ENCODE measurements at places on chromosomes 3 and 15.
A peak's percentile ranks its signal among the peaks of the same experiment; 100 is the strongest.

DNA sequence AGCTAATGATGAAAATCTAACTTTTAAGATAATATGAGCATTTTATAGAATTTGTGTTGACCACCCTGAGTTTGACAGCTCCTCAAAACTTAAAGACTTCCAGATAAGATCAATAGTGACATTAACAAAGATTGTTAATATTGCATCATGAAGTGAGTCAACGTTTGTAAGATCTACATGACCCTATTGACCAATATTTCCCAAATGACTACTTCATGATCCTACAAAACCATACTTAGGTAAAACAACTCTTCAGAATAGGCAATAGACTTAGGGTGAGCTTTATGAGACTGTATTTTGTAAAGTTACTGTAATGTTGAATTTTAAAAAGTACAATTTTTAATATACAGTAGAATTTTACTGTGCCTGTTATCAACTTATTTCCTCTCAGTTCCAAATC, 422.7 kb upstream of the ALCAM start:
- no peak for DNase-seq

GRCh38 chr3:118369892-118370491, 664.7 kb downstream of the IGSF11 start:
- no peak for DNase-seq

GRCh38 chr15:69082554-69082953, 68.1 kb downstream of the NOX5 start:
- no peak for DNase-seq

- no peak for DNase-seq
Observed at GRCh38 chr15:34759347-34759746, 4.5 kb upstream of the GJD2 start.

DNA sequence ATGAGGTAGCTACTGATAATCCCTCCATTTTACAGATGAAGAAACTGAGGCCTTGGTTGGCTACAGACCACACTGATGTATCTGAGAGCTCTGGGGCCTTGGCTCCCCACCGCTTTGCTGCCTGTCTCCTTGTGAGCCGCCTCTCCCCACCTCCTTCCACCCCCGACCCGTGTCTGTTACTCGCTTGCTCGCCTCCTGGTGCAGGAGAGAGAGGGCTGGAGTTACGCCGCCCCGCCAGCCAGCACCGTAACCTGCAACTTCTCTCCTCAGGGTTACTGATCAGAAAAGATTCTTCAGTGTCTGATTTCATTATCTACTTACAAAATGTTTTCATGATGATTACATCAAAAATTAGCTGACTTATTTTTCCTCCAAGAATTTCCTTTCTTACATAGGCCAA, 34.1 kb downstream of the TM2D3 start:
- DNase-seq, result no peak

- DNase-seq, result no peak
Observed at GRCh38 chr3:67983166-67983565, 328.8 kb upstream of the SUCLG2 start.

GRCh38 chr15:98983334-98983733, 24.3 kb downstream of the PGPEP1L start:
- no peak for DNase-seq

GRCh38 chr3:14297784-14298236, 104.6 kb upstream of the SLC6A6 start:
- DNase-seq, result no peak

DNA sequence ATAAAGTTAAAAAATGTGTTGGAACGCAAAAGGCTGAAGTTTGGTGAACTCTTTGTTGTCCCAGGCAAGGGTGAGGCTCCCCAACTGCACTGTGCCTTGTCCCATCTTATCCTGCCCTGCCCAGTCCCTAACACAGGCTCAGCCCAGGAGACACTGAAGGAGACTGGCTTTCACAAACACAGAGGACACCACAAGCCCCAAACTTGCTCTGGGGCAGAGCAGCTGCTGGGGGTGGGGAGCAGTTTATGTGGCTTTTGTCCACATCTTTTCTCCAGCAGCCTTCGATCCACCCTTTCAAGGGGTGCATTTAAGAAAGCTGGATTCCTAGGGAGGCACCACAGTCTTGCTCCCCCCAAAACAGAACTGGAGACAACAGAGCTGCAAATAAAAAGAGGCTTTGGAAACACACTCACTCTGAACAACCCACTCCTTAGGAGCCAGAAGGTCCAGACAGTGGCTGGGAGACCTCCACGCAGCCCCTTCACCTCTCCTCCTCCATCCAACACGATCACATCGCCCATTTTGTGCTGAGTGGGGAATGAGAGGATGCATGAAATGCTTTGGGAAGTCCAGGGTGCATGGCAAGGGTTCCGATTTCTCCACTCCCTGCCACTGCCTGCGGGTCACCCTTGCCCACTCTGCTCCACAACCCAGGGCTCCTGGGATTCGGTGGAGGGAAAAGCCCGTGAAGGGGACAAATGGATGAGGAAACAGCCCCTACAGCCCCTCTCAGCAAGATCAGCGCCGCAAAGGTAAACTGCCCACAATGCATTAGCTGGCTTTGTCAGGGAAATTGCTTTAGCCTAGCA, 260.5 kb upstream of the TLE3 start:
- no peak for DNase-seq

DNA sequence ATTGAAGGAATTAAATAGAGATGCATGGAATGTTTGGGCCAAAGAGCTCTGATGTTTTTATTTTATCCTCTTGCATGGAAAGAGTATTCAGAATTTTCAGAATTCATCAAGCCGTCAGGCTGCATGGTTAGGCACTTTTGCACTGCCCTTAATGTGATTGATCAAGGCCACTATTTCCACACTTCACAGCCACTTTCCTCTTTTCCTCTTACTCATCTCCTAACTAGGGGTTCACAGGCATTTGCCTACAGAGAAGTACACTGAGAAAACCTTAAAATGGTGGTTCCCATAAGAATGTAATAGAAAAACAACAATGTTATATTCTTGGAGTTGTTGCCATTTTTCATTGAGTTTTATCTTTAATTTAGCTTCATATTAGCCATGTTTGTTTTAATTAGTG, 10.9 kb downstream of the SLC35A5 start:
- DNase-seq, result no peak

- DNase-seq, result no peak
Observed at GRCh38 chr3:46904303-46905212, 27.0 kb downstream of the PTH1R start.

DNA sequence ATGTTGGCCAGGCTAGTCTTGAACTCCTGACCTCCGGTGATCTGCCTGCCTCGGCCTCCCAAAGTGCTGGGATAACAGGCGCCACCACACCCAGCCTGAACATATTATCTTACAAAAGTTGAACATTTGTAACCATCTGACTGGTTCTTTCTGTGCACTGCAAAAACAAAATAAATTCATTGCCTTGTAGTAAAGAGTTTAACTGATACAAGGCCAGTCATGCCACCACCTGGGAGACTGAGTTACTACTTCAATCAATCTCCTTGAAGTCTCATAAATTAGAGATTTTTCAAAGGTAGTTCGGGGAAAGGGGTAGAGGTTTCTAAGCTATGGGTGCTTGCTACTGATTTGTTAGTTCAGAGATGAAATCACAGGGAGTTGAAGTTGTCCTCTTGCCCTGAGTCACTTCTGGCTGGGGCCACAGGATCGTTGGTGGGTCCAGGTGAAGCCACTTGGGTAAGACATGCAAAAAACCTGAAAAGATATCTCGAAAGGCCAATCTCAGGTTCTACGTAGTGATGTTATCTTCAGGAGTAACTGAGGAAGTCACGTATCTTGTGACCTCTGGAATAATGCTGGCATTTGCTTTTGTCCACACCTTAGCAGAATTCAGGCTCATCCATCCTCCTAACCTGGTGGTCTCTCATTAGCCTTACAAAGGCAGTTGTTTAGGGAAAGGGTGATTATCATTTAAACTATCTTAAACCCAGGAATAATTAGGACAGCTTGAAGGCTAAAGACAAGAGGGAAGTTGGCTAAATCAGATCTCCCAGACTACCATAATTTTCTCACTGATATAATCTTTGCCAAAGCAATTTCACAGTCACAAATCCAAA, 33.7 kb downstream of the ZBTB11 start:
- no peak for DNase-seq

GRCh38 chr3:52015438-52016228, 19.9 kb upstream of the RPL29 start:
- peak; percentile 59 for DNase-seq

GRCh38 chr3:13045904-13046568, 27.2 kb downstream of the IQSEC1 start:
- no peak for DNase-seq

DNA sequence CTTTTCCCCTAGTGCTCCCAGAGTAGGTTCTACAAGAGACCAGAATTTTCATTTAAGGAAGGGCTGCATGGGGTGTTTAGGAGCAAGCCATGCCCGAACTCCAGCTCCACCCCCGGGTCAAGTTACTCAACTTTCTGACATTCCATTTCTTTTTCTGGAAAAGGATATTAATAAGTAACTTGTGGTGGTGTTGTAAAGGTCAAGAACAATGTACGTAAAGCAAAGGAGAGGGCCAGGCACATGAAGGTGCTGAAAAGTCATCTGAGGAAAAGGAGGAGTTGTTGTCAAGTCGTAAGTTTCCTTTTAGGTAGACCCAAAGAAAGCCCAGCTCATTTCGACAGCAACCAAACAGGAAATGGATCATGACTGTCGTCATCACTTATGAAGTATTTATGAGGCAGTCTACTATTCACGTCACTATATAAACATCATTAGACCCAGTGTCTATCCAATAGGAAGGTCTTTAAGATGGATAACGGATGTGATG, 319.6 kb upstream of the IL12A start:
- DNase-seq, result no peak

- DNase-seq, result no peak
Observed at GRCh38 chr15:25536801-25537611, 98.2 kb upstream of the UBE3A start.

- DNase-seq, result no peak
Observed at GRCh38 chr15:49163678-49164077, 6.4 kb upstream of the GALK2 start.

DNA sequence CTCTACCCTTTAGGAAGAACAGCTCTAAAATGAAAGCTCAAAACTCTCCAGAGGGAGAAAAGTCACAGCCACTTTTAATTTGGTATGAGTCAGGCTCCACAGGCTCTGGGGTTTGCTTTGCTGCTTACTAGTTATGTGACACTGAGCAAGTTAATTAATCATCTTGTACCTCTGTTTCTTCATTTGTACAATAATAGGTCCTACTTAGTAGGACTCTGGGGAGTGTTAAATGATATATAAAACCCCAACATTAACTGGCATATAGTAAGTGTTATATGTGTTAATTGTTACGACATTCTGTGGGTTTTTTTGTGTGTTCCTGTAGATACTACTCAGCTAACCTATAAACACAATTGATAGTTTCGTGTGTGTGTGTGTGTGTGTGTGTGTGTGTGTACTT, 6.6 kb downstream of the ACKR2 start:
- DNase-seq, result no peak

DNA sequence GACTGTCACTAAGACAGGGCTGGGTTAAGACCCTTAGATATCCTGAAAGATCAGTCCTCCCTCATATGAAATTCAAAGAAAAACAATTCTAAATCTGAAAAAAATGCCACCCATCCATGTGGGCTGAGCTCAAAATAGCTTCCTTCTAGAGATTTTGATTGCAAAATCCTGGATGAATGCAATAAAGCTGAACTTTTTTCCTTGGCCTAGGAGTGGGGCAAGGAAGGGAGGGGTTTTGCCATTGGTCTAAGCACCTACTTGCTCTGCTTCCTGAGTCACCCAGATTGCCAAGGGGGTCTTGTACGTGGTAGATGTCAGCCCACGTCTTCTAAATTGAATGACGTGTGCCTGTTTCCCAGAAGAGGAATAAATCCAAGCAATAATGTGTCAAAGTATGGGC, 15.3 kb upstream of the SMAD3 start:
- no peak for DNase-seq

DNA sequence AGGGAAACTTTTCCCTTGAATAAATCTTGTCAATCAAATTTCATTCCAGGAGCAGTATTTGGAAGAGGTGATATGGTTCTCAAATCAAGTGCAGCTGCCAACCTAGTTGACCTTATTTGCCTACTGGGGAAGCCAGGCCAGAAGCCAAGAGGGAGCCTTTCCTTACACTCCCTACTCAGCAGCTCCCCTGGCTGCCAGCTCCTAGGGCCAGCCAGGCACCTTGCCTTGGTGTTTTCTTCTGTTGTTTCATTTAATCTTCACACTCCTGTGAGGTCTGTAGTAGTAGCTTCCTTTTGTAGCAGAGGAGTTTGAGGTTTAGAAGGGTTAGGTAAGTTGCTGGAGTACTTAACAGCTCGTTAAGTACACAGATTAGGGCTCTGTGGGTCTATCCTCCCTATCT, 22.6 kb downstream of the MKRN2OS start:
- no peak for DNase-seq

DNA sequence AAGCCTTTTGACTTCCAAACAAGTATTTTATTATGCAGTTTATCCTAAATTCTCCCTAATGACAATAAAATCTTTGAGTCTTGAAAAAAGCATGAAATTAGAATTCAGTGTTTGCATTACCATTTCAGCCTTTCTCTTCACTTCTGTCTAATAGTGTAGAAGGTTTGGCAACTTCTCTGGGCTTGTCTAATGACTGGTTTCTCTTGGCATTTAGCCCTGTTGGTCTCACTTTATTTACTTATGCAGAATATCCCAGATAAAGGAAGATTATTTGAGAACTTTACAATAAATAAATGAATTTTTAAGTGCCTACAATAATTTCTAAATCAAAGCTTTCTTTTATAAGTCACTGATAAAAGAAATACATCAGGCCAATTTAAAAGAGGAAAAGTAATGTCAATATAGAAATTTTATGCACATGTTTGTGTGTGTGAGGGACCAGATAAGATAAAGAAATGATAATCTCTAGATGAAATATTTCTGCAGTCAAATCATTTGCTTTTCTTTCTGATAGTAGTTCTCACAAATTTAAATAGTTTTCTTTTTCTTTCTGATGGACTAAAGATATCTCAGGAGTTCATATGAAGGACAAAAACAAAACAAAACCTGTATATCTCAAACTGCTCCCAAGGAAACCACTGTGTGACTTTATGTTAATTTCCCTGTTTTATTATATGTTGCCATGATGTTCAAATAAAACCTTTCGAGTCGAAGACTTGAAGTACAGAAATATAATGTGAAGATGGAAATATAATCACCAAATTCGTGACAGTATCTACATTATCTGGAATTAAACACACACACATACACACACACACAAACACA, 533.1 kb upstream of the CBLB start:
- no peak for DNase-seq

- DNase-seq, result no peak
Observed at GRCh38 chr3:138220788-138221187, 33.7 kb downstream of the ARMC8 start.

DNA sequence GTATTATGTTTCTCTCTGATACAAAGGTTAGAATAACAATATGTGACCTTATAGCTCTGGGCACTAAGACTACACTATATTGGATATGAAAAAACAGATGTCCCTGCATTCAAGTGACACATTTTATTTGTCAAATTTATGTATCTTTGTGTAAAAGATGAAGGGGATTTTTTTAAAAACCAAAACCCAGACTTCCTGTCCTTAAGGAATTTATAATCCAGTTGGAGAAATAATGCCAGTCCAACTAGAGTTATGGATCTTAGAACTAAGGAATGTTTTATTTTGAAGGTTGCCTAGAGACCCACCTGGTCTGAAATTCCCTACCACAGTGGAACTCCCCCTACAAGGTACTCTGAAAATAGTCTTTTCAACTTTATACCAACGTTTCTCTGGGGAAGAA, 33.3 kb upstream of the PIK3CB start:
- no peak for DNase-seq

Measured in Right ventricle myocardium inferior (tissue), 1 donor.